Neural crest cell (in vitro differentiated cells): ENCODE measurements at places on chromosomes 1 and 21.

- DNase-seq = no peak
Observed at GRCh38 chr1:205588636-205589035, 43.2 kb downstream of the ELK4 start.

- DNase-seq = no peak
Observed at GRCh38 chr1:44628962-44629756, 45.1 kb downstream of the TMEM53 start.

- no peak for DNase-seq
Observed at GRCh38 chr1:210629276-210629675, 300.6 kb downstream of the HHAT start.

GRCh38 chr1:208242941-208243526 is 1.1 kb downstream of the PLXNA2 start:
- no peak for DNase-seq

DNA sequence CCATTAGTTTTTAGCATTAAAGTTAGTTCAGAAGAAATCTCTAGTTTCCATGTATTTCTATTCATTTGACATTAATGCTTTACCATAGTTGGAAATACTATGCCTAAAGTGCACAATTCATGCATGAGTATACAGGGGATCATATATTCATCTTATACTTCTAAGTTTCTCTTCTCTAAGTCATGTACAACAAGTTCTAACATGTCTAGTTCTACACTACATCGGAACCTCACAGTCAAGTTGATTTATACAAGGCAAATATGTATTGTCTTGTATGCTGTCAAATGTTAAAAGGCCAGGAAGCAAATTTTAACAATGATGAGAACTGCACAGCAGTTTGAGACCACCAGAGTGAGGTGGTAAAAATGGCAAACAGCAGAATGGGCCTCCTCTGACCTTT is 22.9 kb upstream of the MOB3C start:
- DNase-seq = no peak

- DNase-seq = no peak
Observed at GRCh38 chr1:116663821-116664220, 3.7 kb downstream of the IGSF3 start.

DNA sequence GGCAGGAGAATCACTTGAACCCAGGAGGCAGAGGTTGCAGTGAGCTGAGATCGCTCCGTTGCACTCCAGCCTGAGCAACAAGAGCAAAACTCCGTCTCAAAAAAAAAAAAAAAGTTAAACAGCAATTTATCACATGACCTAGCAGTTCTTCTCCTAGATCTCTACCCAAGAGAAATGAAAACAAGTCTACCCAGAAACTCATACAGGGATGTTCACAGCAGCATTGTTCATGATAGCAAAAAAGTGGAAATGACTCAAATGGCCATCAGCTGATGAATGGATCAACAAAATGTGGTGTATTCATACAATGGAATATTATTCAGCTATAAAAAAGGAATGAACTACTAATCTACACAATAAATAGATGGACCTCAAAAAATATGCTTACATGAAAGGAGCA is 12.2 kb upstream of the ID3 start:
- DNase-seq = no peak

GRCh38 chr1:207964195-207964966 is 53.5 kb upstream of the CD34 start:
- DNase-seq = no peak

DNA sequence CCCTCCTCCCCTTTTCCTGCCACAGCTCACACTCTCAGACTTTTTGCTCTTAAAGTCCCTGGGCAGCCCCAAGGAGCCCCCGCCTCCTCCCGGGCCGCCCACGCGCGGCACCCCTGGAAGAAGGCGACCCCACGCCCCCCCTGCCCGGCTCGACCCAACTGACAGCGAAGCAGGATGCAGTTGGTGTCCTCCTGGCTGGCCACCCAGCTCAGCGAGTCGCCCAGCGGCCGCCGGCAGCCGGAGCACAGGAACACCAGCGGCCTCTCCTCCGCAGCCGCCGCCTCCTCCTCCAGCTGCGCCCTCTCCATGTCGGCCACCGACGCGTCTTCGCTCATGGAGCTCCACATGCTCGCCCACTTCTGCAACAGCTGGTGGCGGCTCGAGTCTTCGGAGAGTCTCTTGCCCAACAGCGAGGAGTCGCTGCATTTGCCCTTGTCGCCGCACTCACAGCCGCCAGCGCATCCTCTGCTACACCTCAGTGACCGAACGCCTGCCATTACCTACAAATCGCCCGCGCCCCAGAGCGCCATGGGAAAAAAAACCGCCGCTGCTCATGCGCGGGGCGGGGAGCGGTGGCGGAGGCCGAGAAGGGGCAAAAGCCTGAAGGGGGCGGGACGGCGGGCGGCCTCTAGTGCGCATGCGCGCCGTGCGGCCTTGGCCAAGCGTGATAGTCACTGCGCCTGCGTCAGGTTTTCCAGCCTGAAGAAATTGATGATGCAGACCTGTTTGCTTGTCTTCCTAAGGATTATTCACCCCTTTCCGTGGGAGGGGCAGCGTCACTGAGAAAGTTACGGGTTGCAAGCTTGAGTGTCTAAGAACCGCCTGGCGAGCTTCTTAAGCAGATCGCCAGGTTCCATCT is at the start of gene MIS18A:
TSS of gene MIS18A (minus strand) at position 532 of the 859 bp plus-strand sequence. CDS start at position 497, 35 bp downstream.
- peak; percentile 97 for DNase-seq

GRCh38 chr1:226029093-226029496 is 30.0 kb upstream of the SDE2 start:
- no peak for DNase-seq

- DNase-seq = no peak
Observed at GRCh38 chr1:184315254-184315653, 71.6 kb upstream of the C1orf21 start.

GRCh38 chr21:41712201-41712600 is 54.7 kb downstream of the RIPK4 start:
- no peak for DNase-seq

DNA sequence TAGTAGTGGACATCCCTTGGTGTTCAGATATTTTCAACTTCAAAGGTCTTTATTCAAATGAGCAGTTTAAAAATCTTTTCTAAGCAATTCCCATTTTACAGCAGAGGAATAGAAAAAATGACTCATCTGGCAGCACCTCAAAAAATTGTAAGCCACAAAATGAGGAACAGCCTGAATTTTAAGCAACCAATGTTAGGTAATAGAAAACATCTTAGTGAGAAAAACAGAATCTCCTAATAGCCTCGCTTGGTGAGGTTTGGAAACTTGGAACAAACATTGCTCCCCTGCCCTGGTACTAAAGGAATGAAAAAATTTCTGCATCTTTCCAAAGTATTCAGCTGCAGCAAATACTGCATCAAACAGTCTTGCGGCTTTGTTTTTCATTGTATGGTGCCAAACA is 264.4 kb downstream of the NTNG1 start:
- DNase-seq = no peak

DNA sequence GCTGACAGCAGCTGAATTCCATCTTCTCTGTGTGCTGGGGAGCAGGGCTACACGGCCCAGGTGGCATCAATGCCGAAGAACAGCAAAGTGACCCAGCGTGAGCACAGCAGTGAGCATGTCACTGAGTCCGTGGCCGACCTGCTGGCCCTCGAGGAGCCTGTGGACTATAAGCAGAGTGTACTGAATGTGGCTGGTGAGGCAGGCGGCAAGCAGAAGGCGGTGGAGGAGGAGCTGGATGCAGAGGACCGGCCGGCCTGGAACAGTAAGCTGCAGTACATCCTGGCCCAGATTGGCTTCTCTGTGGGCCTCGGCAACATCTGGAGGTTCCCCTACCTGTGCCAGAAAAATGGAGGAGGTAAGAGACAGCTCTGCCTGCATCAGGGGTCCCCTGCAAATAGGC is 16.6 kb downstream of the SLC6A17 start:
- no peak for DNase-seq

GRCh38 chr1:23524716-23525401 is 6.2 kb downstream of the E2F2 start:
- no peak for DNase-seq

GRCh38 chr1:22944346-22945055 is 28.2 kb downstream of the LACTBL1 start:
- no peak for DNase-seq

DNA sequence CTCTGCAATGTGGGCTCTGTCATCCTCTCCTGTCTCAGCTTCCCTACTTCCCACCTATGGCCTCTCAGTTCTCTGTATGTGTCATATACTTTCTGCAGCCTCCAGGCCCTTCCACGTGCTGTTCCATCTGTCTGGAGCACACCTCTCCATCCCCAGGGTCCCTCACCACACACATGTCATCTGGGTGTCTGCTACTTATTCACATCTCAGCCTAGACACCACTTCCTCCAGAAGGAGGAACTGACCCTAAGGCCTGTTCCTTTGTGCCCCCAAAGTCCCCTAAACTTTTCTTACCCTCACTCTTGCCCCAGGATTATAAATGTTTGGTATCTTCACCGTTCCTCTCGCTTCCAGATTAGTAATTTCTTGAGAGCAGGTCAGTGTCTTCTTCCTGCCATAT is 10.1 kb downstream of the LACTBL1 start:
- DNase-seq = no peak

GRCh38 chr1:154476791-154477190 is 25.2 kb upstream of the TDRD10 start:
- no peak for DNase-seq

DNA sequence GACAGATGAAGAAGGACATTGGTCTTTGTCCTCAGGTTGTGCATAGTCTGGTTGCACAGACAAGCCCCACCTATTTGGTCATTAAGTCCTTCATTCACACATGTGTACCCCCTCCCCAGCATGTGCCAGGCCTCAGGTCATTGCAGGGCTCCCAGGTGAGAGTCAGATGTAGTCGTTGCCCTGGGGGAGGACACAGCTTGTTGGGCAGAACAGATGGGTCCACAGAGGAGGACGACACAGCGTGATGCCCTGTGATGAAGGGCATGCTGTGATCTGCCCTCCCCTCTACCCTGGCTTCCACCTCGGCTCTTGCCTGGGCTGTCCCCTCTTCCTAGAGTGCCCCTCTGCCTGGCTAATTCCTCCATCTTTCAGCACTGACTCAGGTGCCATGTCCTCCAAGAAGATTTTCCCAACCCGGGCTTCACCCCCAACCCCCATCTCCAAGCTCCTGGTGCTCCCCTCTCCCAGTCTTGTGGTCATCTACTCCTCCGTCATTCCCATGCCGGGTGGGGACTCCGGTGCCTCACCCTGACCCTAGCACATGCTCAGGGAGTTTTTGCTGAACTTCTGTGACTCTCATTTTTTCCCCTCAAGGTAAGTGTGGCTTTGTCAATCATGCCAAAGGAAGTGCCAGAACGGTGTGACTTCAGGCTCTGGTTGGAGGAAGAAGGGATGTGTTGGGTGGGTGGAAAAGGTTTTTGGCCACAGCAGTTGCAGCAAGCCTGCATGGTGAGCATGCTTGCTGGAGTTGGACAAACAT is 220.5 kb downstream of the FOXD2 start:
- no peak for DNase-seq

GRCh38 chr1:11648039-11648438 is 6.2 kb downstream of the FBXO2 start:
- no peak for DNase-seq
